ENCODE measurements at places on chromosomes 3 and 15.

DNA sequence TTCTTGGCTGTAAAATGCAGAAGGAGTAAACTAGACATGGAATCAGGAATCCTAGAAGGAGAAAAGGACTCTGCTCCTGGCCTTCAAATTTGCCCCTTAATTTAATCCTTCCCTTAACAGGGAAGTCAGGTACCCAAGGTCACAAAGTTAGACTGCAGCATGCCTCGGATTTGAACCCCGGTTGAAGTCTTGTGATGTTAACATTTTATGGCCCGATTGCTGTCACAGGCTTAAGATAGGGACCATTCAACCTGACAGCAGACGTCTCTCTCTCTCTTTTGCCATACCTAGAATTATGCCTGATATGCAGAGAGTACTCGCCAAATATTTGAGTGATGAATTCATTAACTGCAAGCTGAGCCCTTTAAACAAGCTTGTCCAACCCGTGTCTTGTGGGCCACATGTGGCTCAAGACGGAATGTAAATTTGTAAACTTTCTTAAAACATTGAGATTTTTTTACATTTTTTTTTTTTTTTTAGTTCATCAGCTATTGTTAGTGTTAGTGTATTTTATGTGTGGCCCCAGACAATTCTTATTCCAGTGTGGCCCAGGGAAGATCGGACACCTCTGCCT is 217.2 kb downstream of the THSD4 start:
- no peak for DNase-seq

- no peak for DNase-seq
These were observed 281.1 kb upstream of the GOLGA6L4 start for GRCh38 chr15:83954506-83954905.

DNA sequence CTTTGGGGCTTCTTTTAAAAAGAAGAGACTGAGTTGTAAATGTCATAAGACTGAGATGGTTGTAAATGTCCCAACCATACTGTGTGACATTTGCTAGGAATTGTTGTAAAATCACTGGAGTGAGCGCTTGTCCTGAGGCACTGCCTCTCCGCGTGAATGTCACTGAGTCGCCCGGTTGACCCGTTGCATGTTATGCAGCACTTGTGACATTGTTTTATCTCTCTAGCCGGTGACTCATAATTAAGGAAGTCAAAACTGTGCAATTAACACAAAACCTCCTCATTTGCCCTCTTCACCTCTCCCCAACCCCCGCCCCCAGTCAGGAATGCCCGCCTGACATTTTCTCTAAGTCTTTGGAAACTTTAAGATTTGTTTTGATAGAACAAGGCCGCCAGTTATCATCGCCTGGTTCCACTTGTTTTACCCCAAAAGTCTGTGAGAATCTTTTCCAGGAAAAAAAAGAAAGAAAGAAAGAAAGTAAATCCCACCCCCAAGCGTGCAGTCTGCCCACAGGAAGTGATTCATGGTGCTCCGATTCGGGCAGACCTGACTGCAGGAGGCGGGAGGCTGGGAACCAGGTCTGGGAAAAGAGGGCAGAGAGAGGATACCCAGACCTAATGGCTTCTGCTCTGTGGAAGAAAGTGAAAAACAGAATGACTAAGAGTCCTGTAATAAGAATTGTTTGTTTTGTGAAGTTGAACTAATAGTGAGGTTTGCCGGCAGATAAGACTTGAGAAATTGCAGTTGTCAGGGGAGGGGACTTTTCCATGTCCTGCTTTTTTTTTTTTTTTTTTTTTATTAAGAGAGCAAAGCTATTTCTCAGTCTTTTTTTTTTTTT is 84.8 kb downstream of the SMAD3 start:
- peak; percentile 39 for DNase-seq

GRCh38 chr3:13877911-13878280 is 2.0 kb downstream of the WNT7A start:
- no peak for DNase-seq

GRCh38 chr3:38455639-38456430 is 2.1 kb downstream of the ACVR2B start:
- DNase-seq, result no peak

DNA sequence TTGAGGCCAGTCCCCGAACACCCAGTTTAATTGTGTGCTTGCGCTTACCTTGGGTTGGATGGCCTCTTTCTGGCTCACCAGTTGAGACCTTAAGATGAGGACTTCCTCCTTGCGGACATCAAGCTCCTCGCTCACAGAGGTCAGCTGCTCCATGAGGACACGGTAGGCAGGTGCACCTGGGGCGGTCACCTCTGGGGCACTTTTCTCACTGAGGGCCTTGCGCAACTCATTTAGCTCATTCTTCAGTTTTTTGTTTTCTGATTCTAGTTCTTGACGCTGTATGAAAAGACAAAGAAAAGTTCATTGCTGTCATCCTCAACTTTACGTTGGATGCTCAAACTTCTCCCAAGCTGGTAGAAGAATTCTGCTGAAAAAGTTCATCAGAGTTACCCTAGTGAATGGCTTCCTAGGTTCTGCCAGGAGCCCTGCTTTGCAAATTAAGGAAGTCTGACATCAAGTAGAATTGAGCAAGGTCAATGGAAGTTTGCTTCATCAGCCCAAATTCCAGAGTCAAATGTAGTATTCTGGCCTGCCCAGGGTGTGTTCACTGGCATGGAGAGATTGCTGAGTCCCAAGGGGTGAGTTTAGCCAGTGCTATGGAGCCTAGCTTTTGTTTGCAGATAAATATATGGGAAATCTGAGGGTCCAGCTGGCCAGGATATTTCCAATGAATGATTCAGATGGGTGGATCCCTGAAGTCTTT is 55.8 kb upstream of the MYO5C start:
- no peak for DNase-seq

DNA sequence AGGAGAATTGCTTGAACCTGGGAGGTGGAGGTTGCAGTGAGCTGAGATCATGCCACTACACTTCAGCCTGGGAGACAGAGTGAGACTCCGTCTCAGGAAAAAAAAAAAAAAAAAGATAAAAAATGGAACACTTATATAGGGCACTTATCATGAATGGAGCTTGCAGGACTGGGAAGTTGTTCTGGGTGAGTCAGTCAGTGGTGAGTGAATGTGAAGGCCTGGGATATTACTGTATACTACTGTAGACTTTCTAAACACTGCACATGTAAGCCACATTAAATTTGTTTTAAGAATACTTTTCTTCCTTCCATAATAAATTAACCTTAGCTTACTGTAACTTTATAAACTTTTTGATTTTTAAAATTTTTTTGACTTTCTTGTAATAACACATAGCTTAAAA is 59.8 kb downstream of the SFMBT1 start:
- no peak for DNase-seq

GRCh38 chr3:70811880-70812279 is 499.4 kb upstream of the MDFIC2 start:
- DNase-seq, result no peak

GRCh38 chr15:49135911-49136310 is 19.5 kb downstream of the COPS2 start:
- no peak for DNase-seq

GRCh38 chr3:54660714-54661132 is 267.1 kb downstream of the LRTM1 start:
- no peak for DNase-seq

- peak; percentile 17 for DNase-seq
These were observed 305.9 kb downstream of the CACNA2D3 start for GRCh38 chr3:54427941-54428871.

DNA sequence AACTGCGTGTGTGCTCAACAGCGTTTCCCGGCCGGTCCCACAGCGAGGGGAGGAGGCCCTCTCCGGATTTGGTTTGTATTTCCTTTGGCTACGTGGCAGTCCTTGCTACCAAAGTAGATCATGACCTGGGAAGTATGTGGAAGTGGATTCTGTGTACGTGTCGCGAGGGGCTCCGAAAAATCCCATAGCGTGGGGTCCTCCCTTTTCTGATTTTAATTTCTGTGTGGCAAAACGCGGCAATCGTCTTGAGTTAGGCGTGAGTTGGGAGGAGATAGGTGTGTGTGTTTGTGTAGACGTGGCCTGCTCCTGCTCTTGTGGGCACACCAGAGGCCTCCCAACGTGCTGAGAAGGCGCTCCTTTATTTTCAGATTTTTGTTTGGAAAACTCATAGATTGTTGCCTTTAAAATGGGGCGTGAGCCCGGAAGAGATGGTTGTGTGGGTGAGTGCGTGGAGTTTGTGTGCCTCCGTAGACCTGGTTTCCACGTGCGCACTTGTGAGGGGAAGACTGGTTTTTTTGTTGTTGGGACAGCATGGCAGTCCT is 1.2 kb downstream of the TRIM71 start:
- no peak for DNase-seq

DNA sequence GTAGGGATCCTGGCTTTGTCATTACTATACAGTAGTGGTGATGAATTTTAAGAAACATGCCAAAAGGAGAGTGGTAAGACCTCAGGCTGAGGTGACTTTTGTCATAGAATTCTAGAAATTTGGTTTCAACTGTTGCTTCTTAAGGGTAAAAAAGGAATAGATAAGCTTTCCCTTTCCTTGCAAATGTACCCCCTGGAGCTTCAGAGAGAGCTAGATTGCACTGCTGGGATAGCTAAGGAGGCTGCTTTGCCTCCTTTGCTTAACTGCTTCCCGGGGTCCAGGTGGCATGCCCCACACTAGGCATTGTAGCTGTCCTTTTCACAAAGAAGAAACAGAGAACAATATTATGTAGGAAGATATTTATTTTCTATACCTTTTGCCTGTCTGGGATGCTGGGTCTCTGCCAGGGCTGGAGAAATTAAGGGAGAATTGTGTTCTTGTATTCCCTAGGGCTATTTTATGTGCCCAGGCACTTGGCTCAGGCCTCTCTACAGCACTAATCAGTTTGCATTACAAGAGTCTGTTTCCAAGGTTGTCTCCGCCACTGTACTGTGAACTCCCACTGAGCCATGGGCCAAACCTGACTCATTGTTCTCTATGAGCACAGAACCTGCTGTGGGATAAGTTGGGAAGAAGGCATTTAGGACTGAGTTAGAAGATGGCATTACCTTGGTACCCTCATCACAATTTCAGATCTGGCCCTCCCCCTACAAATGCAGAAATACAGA is 460.0 kb downstream of the PDCD6IP start:
- DNase-seq, result no peak

GRCh38 chr3:66898155-66898554 is 100.0 kb upstream of the KBTBD8 start:
- no peak for DNase-seq

GRCh38 chr3:193744048-193744821 is 151.2 kb downstream of the OPA1 start:
- DNase-seq, result no peak

DNA sequence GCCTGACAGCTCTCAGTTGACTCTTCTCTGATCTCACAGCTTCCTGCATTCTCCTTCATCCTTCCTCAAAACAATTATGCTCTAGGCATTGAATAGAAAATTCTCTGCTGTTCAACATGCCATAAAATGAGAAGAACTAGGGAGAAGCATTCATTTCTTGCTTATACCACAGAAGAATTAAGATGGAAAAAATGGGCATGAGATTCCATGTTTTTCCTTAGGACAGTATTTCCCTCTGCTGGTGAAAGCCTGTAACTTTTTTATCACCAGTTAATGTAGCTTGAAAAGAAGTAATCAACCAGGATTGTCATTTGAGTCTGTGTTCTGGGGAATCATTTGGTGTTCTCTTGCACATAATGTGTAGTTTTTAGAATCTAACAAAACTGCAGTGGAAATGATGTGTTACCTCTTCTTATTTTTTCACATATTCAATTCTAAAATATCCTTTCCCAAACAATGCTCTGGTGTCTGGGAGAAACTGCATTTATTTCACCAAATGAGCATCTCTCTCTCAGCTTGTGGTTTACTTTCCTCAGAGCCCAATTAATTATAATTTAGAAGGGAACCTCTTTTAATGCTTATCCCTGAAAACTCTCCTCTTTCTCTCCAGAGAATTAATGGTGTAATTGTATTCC is 92.8 kb upstream of the DCBLD2 start:
- no peak for DNase-seq

DNA sequence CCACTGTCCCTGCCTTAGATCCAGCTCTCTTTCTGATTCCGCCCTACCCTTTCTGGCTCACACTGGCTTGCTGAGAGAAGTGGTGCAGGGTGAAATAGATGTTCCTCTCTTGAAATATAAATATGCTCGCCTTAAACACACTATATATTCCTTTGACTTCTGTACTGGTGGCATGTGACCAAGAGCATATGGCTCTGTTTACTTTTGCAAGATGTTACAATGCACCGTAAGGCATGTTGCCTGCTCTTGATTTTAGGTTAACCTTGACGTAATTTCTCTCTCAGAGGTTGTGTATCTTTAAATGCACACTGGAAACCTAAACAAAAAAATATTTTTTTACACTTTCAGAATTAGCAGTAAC is 749 bp downstream of the RSRC1 start:
- no peak for DNase-seq

- no peak for DNase-seq
These were observed 11.7 kb downstream of the TPM1 start for GRCh38 chr15:63054281-63054683.

GRCh38 chr3:182925330-182925943 is 54.9 kb downstream of the DCUN1D1 start:
- no peak for DNase-seq

- no peak for DNase-seq
These were observed 62.9 kb upstream of the GCNT3 start for GRCh38 chr15:59548501-59549226.

GRCh38 chr15:96977886-96978285 is 647.4 kb downstream of the NR2F2 start:
- DNase-seq, result no peak

GRCh38 chr3:12870942-12871341 is 29.6 kb upstream of the RPL32 start:
- DNase-seq, result peak; percentile 54

DNA sequence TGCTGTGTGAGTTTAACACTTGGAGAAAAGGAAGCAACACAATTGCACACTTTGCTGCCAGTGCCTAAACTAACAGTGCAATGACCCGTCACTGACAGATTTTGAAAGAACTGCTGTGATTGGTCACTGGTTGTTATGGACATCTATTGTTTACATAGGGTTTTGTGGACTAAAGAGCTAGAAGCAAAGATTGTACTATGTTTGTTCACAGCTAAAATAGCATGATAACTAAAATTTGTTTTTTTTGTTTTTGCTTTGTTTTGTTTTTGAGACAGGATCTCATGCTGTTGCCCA is 112.4 kb upstream of the GOLGA8J start:
- DNase-seq, result no peak

GRCh38 chr3:27146786-27147185 is 222.4 kb downstream of the NEK10 start:
- DNase-seq, result no peak

DNA sequence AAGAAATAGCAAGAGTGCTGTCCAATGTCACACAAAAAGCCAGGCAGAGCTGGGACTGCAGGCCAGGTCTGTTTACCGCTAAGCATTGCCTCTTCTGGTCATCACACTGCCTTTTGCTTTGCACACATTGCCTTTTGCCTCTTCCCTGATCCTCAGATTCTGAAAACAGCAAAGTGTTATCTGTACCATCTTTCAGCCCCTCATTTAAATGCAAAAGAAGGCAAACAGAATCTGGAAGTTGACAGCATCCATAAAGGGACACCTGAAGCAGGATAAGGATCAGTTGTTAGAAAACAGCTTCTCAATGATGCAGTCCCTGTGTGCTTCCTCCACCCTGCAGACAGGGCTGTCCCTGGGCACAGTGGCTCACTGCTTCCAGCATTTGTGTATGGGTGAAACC is 106.7 kb upstream of the RAD18 start:
- DNase-seq, result no peak

GRCh38 chr3:73624821-73625665 is at the start of gene PDZRN3:
PDZRN3 (minus strand) TSS chr3:73624941.
- DNase-seq, result no peak

All from CD4-positive, alpha-beta T cell treated with Interleukin-12 subunit alpha and Interleukin-12 subunit beta, for 1 hour (primary cell).